Esophagus squamous epithelium (tissue), 5 donors: ENCODE measurements at places on chromosomes 16 and 17. TPM values are rescaled to one million over a fixed set of nuclear protein-coding genes. Genes with fewer than 3 reads are reported as not detected.

GRCh38 chr17:28118362-28118761, 75.9 kb downstream of the NLK start:
- H3K27me3 ChIP-seq, result no peaks in the 10 kb centered on the region
- peak overlapping the region; percentile 9 for H3K4me3 ChIP-seq
- H3K4me1 ChIP-seq, result peaks cover 15% of the 10 kb centered on the region

DNA sequence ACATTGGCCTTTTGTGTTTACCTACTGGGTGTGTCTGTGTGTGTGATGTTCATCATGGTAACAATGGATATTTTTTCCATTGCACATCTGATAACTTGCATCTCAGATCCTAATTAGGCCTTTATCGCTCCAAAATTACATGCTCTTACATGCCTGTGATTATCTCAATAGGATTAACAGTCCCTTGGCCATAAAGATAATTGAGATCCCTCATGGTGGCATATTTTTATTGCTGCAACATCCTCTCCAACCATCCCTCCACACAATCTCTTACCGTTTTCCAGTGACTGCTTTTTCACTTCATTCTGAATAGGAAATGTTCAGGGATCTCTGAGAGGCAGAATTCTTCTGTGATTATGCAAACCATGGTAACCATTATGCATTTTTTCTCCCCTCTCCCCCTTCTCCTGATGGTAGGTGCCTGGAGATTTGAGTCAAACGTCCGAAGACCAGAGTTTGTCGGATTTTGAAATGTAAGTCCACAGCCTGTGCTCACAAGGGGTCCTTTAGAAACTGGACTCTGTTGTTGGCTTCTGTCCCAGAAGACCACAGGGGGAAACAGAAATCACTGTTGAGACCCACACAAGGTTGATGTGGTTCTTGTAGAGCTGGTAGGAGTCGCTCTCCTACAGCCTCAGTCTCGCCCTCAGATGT, 405.5 kb downstream of the CPPED1 start:
- no peaks in the 10 kb centered on the region for H3K27me3 ChIP-seq
- no peak for DNase-seq
- no peak overlapping the region for H3K4me3 ChIP-seq

DNA sequence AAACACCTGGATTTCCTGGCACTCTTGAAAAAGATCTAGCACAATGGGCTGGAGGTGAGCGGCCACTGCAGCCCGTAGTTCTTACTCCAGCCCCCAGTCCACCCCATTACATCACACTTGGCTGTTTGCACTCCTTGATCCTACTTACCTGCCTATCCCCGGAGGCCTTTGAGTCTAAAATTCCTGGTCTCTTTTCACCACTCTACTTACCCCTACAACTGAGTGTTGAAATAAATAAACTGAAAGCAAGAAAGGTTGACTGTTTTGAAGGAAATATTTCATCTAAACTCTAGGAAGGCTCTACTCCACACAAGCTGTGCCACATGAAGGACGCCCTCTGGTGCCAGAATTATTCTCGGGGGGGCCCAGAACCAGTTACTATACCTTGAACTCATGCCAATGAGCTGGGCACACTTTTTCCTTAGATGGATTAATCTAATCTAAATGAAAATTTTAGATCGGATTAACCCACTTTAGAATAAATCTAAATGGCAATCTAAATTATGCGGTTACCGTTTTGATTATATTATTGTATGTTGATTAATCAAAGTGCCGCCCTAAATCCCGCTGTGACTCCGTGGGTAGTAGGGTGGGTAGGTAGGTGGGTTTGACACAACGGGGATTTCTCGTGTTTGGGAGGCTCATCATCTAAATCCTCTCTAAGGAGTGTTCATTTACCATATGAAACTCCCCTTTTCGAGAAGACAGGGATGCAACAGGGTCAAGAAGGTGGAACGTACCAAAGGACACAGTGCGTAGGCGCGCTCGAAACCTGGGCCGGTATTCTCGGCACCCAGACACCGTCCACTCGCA, 651 bp upstream of the EIF1 start:
- H3K36me3 ChIP-seq, result peaks cover 34% of the 10 kb centered on the region
- H3K27ac ChIP-seq, result peak overlapping the region; percentile 99
- H3K27me3 ChIP-seq, result no peaks in the 10 kb centered on the region

The RAMP2 gene
- 11.8 TPM for total RNA-seq

The FSCN2 gene
- 1.1 TPM for total RNA-seq

The PSMD12 gene
- total RNA-seq, result 22.4 TPM

GRCh38 chr17:69339937-69340336, 13.0 kb upstream of the ABCA5 start:
- H3K27ac ChIP-seq, result no peak overlapping the region
- DNase-seq, result no peak
- H3K27me3 ChIP-seq, result no peaks in the 10 kb centered on the region

The MYH8 gene
- not detected for total RNA-seq

GRCh38 chr17:31533546-31534155, 142.2 kb downstream of the RAB11FIP4 start:
- peaks cover 35% of the 10 kb centered on the region for H3K36me3 ChIP-seq
- H3K4me1 ChIP-seq, result peaks cover 48% of the 10 kb centered on the region
- H3K27ac ChIP-seq, result no peak overlapping the region
- no peak for DNase-seq

The LITAFD gene
- total RNA-seq, result not detected

The KRT24 gene
- total RNA-seq, result 38.1 TPM

The ANKRD40CL gene
- not detected for total RNA-seq
